ENCODE measurements at places on chromosomes 1 and 21.

DNA sequence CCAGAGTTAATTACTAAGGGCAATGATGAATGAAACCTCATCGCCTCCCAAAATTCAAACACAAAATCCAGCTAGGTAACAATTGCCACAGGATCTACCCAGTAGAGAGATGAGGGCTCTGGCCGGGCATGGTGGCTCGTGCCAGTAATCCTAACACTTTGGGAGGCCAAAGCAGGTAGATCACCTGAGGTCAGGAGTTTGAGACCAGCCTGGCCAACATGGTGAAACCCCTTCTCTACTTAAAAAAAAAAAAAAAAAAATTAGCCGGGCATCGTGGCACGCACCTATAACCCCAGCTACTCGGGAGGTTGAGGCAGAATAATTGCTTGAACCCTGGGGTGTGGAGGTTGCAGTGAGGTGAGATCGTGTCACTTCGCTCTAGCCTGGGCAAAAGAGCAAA lies 15.8 kb downstream of the CD2 start:
- no peak for DNase-seq

DNA sequence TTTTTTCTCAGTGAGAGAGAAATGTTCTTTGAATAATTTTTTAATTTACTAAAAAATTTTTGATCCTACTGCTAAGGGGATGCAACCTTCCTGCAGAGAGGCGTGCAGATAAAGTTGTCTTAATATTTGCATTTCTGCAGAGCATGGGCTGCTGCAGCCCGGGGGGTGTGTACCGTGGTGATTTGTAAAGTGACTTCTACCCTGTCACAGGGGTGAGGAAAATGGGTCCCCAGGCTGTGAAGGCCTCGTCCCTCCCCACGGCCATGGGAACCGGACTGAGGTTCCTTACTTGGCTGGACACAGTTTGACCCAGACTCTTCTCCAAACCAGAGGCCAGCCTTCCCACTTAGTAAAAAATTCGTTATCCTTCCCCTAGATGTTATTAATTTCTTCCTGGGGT lies 9.5 kb upstream of the C1orf174 start:
- no peak for DNase-seq

DNA sequence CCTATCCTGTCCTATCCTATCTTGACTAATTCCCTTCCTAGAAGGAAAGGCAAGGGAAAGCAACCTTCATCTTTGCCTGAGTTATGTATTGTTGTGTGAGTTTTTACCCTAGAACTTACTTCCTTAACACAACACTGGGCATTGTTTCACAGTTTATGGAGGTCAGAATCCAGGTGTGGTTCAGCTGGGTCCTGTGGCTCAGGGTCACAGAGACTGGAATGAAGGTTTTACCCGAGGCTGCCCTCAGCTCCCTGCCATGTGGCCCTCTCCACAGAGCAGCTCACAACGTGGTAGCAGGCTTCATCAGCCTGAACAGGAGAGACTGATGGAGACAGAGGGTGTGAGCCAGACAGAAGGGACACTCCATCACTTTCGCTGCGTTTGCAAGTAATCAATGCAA lies 140.5 kb downstream of the FCRL5 start:
- DNase-seq = no peak

DNA sequence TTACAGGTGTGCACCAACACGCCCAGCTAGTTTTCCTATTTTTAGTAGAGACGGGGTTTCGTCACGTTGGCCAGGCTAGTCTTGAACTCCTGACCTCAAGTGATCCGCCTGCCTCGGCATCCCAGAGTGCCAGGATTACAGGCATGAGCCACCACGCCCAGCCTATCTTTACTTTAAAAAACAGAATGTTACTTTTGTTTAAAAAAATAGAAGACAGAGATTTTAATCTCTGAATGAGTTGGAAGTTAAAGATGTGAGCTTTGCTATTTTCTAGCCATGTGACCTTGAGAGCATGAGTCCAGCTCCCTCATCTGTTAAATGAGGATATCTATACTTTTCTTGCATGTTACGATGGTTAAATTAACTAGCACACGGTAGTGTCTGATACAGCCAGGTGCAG lies 3.9 kb upstream of the PUM1 start:
- no peak for DNase-seq

DNA sequence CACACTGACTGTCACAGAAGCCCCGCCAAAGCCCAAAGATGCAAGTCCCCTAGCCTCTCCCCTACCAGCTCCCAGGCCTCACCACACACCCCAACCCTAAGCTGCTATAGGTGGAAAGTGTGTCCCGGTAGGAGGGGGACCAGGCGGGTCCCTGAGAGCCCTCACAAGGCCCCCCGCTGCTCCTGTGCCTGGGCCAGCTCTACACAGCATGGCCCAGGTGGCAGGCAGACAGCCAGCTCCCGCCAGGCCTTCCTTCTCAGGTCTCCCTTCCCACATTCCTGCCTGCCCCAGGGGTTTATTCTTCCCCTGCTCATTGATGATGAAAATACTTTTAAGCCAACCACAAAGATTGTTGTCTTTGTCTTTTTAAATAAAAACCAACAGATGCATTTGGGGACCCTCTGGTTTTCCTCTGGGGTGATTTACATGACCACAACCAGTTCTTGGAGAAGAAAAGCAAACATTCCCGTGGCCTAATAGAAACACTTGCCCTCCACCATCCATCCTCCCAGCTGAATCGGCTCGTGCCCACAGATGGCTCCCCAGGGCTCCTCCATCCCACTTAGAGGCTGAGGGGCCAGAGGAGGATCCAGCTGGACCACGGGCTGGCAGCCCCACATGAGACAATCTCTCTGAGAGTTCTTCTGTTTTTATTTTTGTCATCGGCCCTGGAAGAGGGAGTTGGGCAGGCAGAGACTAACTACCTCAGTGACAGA lies 93.1 kb downstream of the DMRTB1 start:
- no peak for DNase-seq

DNA sequence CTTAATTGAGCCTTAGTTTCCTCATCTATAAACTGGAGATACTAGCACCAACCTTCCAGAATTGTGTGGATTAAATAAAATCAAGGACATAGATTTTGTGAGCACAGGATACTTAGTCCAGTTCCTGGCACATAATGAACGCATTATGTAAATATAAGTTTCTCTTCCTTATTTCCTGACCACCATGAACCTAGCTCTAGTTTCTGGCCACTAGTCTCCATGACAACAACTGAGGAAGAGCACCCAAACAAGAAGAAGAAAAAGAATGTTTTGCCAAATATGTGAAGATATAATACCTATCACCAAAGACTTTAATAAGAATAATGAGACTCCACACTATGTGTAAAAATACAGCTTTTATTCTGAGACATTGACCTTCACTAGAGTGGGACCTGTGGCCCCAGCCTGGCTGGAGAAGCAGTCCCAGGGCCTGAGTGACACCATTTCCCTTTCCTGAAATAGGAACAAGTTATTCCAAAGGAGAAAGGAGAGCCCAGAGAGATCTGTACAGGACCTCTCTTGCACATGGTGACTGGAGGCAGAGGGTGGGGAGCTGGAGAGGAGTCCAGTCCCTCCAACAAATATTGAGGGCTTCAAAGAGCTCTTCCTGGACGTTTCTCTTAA lies 940 bp upstream of the USF1 start:
- no peak for DNase-seq

GRCh38 chr1:169694304-169695075 lies 16.9 kb downstream of the SELL start:
- no peak for DNase-seq

DNA sequence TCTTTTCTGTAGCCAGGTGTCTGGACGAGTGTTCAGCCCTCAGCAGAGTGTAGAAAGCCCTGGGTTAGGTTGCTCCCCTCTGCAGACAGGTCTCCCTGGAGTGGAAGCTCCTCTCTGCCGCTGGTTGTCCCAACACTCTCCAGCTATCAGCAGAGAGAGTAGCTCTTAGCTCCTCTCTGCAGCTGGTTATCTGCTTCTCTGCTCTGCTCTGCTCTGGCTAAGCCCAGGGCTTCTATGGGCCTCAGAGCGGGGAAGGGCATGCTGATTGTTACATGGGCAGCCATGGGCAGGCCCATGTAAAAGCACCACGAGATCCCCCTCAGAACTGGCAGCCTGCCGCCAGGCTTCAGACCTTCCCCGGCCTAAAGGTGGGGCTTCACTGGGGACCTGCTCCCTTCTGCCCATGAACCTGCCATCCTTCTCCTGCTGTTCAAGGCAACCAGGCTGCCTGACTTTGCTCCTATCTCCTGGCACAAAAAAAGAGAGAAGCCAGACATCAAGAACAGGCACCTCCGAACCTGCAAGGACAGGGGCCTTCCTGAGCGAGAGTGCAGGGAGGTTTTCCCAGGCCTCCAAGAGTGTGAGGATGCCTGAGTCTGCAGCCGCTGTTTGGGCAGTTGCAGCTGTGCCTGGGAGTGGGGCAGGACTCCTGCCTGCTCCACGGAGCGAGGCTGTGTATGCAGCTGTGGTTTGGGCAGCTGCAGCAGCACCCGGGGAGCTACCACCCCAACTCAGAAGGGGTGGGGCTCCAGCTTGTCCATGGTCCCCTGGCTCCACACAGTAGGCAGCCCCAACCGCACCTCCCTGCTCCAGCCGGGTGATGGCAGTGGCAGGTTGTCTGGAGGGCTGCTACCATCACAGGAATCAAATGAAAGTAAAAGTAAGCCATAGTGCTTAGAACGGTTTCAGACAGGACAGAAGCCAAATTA lies 973.7 kb downstream of the LTN1 start:
- no peak for DNase-seq

- no peak for DNase-seq
These were observed 86.2 kb downstream of the TTC3 start for GRCh38 chr21:37159053-37159776.

GRCh38 chr1:185450917-185451316 lies 133.9 kb upstream of the IVNS1ABP start:
- DNase-seq = no peak

GRCh38 chr1:167043752-167044488 lies 46.3 kb downstream of the GPA33 start:
- peak; percentile 45 for DNase-seq

DNA sequence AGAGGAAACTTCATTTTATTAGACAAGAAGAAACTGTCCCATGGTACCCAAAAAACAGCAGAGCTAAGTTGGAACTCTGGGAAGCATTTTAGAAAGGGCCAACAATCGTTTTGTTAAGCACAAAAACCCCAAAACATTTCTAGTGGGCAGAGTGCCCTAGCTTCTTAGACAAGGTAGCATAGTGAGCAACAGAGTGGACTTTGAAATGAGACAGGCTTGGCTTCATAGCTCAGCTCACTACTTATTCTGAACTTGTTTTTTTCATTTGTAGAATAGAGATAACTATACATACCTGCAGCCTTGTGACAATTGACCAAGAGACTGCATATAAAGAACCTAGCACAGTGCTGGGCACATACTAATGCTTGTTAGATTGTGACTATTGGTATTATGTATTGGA lies 50.1 kb downstream of the HLX start:
- no peak for DNase-seq

- peak; percentile 66 for DNase-seq
These were observed 40.1 kb downstream of the ELK4 start for GRCh38 chr1:205591522-205592351.

GRCh38 chr1:154429118-154429517 lies 24.0 kb downstream of the IL6R start:
- no peak for DNase-seq

GRCh38 chr1:115379943-115380342 lies 41.9 kb upstream of the NGF start:
- no peak for DNase-seq

All from GM12892 (cell line).